Stimulated activated CD4-positive, alpha-beta T cell treated with anti-CD3 and anti-CD28 coated beads, Interleukin-1b, Interleukin-23, amount 100 ng/mL, for 24 hours (primary cell): ENCODE measurements at places on chromosomes 7 and 10.

DNA sequence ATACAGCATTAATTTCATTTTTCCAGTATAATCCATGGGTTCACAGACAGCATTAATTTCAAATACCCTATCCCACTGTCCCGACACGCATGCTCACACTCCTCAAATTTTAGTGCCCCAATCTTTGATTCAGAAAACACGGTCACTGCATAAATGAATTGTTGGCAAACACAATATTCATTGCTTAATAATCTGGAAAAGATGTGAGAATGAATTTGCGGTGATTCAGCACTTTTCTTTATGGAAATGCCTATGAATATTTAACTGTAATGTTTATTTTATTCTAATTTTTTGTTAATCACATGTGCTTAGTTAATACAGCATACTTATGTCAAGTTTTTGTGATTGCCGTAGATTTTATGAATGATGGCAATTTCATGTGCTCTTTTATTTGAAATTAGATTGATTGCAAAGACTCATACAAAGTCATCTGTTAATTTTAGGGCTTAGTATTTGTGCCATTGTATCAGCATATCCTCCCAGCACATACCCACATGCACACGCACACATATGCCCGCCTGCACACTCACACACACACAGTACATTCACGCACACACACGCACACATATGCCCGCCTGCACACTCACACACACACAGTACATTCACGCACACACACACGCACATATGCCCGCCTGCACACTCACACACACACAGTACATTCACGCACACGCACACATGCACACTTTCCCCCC is 35.1 kb downstream of the MACROH2A2 start:
- no peak for DNase-seq

DNA sequence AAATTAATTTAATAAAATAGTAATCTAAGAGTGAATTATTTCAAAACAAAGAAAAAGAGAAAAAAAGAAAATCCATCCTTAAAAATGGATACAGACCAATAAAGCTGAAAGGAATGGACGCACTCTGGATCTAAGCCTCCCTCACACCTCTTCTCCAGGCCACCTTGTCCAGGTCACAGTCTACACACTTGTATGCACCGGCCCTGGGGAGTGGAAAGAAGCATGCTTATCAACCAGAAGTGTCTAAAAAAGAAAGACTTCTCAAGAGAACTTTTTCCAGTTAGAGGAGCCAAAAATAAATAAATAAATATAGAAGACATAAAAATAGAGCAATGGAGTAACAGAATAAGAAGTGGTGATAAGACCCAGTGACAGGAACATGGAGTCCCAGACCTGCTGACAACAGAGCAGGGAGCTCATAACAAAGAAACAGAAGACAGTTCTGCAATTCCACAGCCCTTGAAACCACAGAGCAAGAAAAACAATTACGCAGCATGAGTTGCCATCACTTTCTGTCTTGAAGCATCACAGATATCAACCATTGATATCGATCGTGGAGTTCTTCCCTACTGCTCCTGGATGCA is 311.7 kb upstream of the NFE2L3 start:
- no peak for DNase-seq

DNA sequence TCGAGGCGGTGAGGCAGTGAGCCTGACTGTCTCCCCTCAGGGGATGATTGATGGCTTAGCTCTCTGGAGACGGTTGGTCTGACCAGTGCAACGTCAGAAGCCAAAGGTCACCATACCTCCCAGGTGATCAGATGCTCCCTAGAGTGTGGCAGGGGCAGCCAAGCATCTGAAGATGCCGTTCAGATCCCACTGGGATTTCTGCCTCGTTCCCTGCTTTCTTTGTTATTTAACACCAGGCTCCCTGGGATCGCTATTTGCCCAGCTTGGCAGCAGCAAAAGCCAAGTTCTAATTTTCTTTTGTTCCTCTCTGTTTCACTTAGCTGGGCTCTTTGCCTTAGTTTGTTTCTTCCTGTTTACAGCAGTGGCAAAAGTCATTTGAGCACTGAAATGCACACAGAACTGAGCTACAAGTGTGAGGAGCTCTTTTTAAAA is 53.5 kb upstream of the SVIL start:
- DNase-seq: no peak

GRCh38 chr7:35254496-35255442 is 869 bp upstream of the TBX20 start:
- no peak for DNase-seq

DNA sequence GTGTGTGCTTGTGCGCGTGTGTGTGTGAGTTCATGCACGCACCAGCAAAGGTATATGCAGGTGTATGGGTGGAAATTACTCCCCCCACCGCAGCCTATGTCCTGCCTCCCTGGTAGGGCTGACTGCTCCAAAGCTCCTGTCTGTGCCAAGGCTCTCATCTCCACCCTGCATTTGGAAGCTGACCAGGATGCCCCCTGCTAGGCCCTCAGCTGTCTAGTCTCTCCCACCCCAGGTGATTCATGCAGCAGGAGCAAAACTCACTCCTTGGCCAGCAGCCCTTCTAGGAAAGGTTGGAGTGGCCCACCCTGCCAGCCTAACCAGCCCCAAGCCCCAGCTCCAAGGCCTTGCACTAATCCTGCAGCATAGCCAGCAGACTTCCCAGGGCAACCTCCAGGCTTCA is 148.4 kb downstream of the GRID1 start:
- no peak for DNase-seq

- no peak for DNase-seq
These were observed 26.3 kb downstream of the SND1 start for GRCh38 chr7:127678337-127678736.

DNA sequence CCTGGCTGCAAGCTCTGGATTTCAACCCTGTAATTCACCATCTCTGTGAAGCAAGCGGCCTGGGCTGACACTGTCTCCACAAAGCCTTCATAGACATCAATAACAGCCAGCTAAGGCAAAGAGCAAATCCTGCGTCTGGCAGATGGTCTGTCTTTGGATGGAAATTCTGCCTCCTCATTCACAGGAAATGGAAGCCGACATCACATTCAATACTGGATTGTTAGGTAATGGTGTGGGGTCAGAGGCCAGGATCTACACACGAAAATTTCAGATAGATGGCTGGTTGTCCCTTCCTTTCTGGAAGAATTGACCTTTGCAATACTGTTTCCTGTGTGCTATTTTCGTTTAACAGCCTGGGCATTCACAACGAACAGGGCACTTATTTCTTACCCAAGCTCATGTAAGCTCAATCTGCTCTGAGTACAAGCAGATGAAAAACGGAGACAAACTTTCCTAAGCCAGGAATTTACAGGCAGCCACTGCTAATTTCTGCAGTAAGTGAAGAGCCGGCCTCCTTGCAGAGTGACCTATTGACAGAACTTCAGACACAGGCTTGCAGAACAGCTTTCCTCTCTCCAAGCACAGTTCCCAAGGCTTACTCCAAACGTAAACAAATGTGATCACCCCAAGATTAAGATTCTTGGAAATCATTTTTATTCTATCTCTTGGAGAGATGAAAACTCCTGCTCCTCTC is 3.1 kb upstream of the ADAM12 start:
- no peak for DNase-seq

GRCh38 chr10:90051474-90051873 is 350.1 kb downstream of the KIF20B start:
- no peak for DNase-seq

GRCh38 chr10:128147064-128147463 is 20.8 kb upstream of the MKI67 start:
- no peak for DNase-seq

DNA sequence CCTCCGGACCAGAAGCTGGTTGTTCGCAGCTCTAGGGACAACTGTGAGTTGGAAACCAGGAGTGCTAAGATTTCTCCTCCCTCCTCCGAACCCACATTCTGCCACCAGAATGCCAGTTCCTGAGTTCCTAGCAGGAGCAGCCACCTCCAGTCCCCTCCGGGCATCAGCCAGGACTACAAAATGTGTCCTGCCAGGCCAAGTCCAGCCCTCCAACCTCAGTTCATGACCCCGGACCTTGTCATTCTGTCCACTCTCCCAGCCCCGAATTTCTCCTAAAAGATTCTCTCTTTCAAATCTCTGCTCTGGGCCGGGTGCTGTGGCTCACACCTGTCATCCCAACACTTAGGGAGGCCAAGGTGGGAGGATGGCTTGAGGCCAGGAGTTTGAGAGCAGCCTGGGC is 2.3 kb downstream of the ZAN start:
- no peak for DNase-seq

GRCh38 chr7:73920406-73921134 is 59.6 kb downstream of the TMEM270 start:
- DNase-seq: no peak

- DNase-seq: no peak
These were observed 82.4 kb upstream of the NME8 start for GRCh38 chr7:37765872-37766525.

- DNase-seq: no peak
These were observed 3.7 kb upstream of the TRIP6 start for GRCh38 chr7:100863406-100863950.

DNA sequence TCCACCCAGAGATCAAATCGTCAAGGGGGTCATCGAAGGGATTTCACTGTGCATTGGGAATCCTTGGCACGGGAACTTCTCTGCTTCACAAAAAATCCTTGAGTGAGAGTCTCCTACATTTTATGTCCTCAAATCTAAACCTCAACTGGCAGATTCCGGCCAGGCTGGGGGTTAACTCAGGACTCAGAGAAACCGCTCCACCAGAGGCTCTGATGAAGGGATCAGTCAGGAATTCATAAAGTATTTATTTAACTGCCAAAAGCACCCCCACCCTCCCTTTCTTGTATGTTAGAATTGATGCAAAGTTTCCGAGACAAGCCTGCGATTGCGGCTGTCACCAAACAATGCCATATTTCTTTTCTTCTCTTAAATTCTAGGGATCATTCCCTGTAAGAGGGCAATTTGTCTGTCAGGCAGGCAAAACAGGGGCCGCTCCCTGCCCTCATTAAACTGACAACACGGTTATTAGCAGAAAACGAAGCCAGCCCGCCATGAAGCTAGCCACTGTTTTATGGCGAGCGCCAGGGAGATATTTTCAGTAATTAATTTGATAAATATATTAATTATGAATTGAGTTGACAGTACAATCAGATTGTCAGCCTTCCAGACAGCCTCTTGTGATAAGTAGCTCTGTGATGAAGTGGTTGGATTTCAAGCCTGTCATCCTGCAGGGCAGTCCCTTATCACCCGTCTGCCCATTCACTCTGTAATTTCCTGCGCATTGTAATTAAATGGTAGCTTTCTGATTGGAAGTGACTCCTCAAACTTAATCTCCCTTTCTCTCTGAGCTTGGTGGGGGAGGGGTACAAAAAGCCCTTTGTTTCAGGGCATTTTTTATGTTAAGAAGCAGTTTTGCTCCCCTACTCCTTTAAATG is 153.0 kb upstream of the GPR26 start:
- DNase-seq: no peak
